ENCODE measurements at places on chromosomes 2 and 18.

- no peak for DNase-seq
Observed at GRCh38 chr2:20012282-20013125, at the start of gene MATN3. Gene MATN3, minus strand, starts transcription at chr2:20012668. Its CDS starts 37 bp downstream, at chr2:20012631.

- DNase-seq = no peak
Observed at GRCh38 chr18:6624271-6624660, 105.2 kb upstream of the ARHGAP28 start.

DNA sequence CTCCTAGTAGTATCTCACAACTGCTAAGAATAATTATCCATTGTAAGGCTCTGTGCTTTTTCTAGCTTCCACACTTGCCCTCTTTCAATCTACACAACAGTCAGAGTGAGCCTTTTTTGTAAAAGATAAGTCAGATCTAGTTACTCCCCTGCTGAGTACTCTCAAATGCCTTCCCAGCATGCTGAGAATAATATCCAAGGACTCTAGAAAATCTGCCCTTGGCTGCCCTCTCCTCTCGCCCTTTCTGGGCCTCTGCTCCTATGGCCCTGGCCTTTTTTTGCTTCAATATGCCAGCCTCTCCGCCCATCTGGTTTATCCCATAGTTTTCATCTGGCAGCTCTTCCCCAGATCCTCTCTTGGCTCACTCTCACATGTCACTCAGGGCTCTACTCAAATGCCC, 455.9 kb upstream of the UBE2E3 start:
- no peak for DNase-seq

GRCh38 chr2:105442056-105442455, 43.2 kb upstream of the FHL2 start:
- no peak for DNase-seq

DNA sequence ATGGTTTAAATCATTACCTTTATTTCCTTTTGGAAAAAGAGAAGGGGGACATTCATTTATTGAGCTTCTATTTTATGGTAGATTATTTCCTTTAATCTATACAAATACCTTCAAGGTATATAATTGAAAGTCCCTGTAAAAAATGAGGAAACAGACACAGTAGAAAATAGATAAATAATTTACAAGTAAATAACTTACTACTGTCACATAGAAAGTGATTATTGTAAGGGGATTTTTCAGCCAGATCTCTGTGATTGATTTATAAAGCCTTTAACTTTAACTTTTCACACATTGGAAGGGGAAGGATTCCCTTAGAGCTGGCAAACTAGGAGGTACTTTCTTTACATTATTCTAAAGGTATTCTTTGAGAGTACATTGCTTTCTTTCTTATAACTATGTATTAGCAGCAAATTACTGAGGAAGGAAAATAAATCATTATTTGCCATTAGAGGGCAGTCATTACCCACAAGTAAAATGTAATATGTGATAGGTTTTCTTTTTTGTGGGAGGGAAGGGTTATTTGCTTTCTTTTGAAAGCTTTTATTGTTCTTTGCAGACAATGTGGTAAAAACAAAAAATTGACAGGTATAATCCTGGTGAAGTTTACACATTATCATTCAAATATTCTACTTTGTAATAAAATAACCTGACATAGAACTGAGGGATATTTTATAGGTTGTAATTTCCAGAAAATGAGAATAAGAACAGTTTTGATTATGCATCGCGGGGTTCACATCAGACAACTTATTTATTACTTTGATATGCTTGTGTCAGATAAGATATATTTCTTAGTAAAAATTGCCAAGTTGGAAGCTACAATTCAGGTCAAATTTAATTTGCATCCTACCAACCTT, 24.8 kb upstream of the RPE start:
- DNase-seq = no peak

- no peak for DNase-seq
Observed at GRCh38 chr2:125870264-125870663, 785.7 kb upstream of the GYPC start.

DNA sequence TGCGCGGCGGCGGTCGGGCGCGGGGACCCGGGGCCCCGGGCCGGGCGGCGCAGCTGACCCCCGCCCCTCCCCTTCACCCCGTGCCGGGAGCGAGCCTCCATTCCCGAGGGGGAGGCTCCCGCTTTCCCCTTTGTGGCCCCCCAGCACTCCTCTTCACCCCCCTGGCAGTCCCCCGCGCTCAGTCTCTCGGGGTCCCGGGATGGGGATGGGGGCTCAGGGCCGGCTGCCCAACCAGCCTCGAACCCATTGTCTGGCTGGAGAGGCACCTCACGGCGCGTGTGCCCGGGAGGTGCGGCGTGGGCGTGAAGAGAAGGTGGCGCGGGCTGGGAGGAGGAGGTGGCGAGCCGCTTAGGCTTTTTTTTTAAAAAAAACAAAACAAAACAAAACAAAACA, 748 bp downstream of the FMNL2 start:
- DNase-seq = no peak

GRCh38 chr18:62281684-62282083, 43.4 kb upstream of the TNFRSF11A start:
- no peak for DNase-seq

- no peak for DNase-seq
Observed at GRCh38 chr18:50358844-50359243, 16.0 kb upstream of the SKA1 start.

- DNase-seq = no peak
Observed at GRCh38 chr18:57051657-57052044, 95.2 kb upstream of the BOD1L2 start.

DNA sequence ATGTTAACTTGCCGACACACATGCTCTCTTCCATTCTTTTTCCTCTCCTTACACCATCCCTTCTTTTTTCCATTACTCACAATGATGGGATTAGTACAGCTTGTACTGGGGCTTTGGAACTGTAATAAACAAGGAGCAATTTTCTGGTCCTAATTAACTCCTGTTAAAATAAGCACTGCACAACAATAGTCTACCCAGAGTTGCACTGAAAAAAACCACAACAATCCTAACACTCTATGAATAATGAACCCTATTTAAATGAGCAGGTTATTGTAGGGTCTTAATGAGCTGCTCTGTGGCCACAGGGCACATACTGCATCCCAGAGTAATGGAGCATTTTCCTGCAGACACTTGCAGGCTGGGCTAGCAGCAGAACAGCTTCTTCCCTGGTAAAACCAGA, 380.3 kb downstream of the NRXN1 start:
- no peak for DNase-seq

GRCh38 chr2:57207191-57207590, 839.4 kb upstream of the VRK2 start:
- no peak for DNase-seq

DNA sequence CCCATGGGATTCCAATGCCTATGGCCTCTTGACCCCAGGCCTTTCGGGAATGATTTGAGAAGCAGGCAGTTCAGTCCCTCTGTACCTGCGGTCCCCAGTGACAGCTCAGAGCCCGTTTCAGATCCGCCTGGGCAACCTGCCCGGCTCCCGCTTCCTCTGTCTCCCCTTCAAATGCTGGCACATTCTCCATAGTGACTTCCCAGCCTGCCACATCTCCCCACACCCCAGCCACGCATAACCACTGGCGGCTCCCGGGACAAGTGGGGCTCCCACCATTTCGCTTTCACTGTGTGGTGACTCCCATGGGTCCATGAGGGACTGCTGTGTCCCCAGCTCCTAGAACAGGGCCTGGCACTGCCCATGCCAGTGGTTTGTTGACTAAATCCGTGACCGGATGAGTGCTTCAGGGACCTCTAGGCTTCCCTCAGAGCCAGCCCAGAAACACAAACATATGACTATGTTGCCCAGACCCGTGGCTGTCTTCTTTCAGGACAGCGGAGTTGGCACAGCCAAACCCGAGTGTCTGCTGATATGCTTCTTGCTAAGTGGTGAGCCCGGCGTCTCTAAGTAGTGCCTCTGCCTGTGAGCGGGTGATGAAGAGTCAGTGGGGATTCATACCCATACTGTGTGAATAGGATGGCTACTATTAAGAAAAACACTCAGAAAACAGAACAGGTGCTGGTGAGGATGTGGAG, 91.2 kb downstream of the GLI2 start:
- no peak for DNase-seq

- DNase-seq = no peak
Observed at GRCh38 chr2:69807821-69808540, 21.5 kb upstream of the GMCL1 start.

GRCh38 chr2:62186156-62186905, 9.6 kb upstream of the B3GNT2 start:
- DNase-seq = no peak

DNA sequence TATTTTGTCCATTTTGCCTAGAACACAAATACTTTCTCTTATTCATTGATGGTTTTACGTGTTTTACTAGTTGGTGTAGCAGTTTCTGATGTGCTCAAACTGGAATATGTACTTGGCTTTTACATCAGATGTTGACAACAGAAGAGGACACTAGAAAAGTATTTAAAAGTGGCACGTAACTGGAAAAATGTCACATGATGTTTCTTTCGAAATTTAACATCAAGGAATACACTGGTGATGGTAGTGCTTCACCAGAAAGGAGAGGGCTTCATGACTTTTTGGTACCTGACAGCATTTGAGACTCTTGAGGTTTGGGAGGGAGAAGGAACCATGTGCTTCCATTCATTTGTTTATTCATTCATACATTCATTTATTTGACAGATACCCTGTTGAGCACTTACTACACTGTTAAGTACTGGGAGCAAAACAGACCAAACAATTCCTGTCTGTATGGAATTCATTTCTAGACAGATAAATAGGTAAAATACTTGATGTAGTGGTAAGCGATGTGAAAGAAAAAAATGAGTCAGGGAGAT, 1.5 kb downstream of the GIGYF2 start:
- DNase-seq = no peak

DNA sequence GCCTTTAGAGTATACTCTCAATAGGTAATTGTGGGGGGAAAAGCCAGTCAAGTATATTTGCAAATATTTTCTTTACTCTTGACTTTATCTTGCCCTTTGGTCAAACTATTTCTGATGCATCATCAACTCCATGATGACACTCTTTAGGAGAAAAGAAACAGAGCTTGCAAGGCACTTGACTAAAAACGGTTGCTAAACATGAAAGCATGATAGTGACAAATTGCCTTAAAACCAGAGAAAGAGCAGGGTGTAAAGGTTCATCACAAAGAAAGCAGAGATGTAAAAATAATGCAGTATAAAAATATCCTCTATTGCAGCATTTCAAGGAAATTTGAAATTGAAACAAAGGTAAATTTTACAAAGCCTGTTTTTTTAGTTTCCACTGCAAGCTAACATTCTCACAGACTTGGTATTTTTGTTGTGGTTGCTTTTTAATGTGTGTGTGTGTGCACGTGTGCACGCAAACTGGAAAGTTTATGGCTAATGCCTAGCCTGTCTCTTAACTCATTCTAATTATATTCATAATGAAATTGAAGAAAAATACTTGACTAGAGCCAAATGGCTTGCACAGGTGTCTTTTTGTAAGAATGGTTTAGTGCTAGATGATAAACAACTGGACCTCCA, 503.6 kb downstream of the ARHGAP15 start:
- DNase-seq = no peak

DNA sequence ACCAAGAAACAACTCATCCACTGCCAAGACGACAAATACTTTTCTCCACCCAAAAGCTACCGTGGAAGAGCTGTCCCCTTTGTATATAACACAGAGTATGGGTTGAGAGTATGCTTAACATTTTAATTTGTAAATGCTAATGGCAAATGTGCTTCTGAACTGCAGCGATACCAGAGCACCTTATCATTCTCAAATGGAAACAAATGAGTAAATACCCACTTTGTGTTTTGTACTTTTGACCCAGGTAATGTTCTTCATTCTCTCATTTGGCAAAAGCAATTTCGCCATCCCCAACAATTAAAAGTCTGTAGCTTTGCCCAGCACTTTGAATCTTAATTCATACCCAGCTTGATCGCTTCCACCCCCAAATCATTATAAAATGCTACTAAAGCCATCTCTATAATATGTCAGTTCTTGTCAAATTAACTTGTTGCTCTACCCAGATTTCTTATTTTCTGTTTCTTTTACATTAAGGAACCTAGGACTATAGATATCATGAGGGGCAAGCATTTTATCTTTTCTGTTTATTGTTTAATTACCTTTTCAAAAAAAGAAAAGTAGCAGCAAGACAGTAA, 6.2 kb upstream of the POU3F3 start:
- DNase-seq = no peak
